ENCODE measurements at places on chromosomes 4 and X.

DNA sequence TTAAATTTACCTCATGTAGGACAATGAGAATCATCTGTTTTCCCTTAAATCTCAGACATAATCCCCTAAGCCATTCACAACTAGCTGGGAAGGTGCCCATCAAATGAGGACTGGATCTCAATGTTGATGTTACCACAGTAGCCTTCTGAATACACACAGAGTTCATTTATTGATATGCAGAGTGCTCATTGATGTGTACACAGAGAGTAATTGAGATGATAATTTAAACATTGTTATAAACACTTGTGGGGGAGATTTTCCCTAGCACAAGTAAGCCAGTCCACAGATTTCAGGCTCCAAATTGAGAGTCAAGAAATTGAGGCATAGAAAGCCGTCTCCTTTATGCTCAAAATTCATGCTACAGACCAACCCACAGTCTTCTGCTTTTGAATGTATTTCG is 273.4 kb upstream of the TRPC5 start:
- DNase-seq, result no peak

GRCh38 chr4:185384930-185385331 is 10.8 kb downstream of the LRP2BP start:
- DNase-seq, result no peak

DNA sequence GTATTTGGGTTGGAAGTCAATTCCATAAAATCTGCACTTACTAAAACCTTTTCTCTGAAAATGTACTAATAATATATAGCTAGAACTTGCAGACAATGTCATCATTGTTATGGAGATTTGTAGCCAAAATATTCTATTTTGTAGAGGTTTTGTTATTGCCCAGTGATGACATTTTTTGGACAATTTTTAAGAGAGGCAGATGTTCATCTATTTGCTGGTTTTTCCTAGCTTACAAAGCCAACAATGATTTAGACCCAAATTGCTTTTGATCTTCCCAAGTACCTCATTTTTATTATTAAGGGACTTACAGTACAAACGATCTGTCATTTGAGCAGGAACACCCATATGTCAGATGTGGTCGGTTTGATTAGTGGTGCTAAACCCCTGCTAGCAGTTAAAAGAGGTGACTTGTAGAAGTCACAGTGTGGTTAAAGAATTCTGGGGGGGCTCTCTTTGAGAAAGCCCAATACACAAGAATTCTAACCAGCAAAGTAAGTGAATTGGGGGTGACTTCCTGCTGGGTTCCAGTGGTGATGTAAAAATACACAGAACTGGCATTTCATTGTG is 136.2 kb downstream of the KIT start:
- no peak for DNase-seq

- no peak for DNase-seq
Observed at GRCh38 chr4:21512353-21512752, 436.2 kb downstream of the KCNIP4 start.

GRCh38 chrX:110758781-110759422 is 36.7 kb downstream of the CHRDL1 start:
- no peak for DNase-seq

DNA sequence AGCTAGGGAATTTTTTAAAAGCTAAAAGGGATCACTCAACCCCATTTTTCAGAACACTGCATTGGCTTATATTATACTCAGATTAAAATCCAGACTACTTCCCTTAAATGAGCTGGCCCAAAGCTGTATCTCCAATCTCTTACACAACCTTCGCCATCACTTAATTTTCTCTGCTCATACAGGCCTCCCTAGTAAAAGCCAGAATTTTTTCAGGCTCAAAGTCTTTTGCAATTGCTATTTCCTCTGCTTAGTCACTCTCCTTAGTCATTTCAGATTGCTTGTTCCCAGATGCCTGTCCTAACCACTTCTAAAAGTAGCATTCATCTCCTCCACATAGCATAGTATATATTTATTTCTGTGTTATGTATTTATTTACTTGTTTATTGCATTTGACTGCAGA is 1587.9 kb upstream of the ADGRL3 start:
- no peak for DNase-seq

DNA sequence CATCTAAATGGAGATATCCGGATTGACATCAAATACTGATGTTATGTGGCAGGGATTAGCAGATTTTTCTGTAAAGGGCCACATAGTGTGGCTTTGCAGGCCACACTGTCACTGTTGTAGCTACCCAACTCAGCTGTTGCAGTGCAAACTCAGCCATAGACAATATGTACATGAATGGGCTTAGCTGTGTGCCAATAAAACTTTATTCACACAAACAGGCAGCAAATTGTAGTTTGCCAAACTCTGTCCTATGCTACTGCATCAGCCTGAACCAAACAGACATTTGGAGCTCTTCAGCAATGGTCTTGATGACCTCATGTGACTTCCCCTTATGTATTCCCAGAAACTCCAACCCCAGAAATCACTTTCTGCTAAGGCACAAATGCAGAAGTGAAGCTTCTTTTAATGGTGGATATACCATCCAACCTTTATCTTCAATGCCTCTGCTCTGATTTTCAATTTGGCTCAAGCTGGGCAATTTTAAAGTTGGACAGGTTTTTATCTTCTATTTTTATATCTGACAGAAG is 18.4 kb upstream of the TRPC5OS start:
- no peak for DNase-seq

- no peak for DNase-seq
Observed at GRCh38 chr4:88014386-88014905, 7.0 kb downstream of the PKD2 start.

DNA sequence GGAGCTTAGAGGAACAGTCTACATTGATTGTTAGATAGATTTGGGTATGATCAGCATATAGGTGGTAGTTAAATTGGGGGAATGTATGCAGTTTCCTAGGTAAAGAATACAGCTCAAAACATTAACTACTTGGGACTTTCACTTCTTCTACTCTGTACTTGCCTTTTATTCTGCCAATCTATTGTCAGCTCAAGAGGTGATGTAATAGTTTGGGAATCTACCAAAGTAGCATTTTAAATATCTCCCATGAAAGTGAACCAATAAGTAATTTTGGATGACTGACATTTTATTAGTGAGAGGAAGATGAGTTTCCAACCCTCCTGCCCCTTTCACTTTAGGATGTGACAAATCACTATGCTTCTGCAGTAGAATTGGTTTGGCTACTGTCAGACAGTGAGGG is 43.4 kb downstream of the NUDT6 start:
- DNase-seq, result no peak

- no peak for DNase-seq
Observed at GRCh38 chr4:25065431-25065858, 34.7 kb upstream of the LGI2 start.

GRCh38 chrX:69256291-69256565 is 91.0 kb upstream of the PJA1 start:
- DNase-seq, result no peak

DNA sequence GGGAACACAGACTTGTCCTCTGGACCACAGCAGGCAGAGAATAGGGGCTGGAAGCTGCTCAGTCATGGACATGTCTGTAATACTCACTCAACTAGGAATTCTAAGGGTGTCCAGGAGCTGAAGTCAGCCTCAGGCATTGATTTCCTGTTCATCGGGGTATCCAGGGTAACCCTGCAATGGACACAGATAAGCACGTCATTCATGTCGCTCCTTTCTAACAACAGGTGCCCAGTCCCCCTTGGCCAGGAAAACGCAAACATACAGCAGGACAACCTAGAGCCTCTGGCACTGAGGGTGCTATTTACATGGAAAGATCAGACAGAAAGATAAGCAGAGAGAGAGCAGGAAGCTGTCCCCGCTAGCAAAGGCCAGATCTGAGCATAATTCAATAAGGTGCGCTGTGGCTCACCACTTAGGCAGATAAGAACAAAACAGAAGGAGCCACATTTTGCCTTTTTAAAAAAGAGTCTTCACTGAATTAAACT is 21.3 kb downstream of the QDPR start:
- DNase-seq, result no peak
